ENCODE measurements at places on chromosomes 1 and 21.
A peak's percentile ranks its signal among the peaks of the same experiment; 100 is the strongest.

DNA sequence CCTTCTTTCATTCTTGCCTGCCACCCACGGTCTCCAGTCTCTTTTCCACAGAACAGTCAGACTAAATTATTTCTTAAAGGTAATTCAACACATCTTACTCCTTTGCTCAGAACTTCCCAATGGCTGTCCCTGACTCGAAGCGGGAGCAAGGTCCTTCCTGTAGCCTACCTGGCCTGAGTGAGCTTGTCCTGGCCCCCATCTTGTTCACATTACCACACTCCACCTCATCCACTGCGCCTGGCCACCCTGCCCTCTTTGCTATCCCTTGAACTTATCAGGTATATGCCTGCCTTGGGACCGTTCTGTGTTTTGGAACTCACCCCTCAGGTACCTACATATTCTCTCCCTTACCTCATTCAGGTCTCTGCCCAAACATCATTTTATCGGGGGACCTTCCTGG is 13.3 kb upstream of the GLIS1 start:
- no peak for DNase-seq

DNA sequence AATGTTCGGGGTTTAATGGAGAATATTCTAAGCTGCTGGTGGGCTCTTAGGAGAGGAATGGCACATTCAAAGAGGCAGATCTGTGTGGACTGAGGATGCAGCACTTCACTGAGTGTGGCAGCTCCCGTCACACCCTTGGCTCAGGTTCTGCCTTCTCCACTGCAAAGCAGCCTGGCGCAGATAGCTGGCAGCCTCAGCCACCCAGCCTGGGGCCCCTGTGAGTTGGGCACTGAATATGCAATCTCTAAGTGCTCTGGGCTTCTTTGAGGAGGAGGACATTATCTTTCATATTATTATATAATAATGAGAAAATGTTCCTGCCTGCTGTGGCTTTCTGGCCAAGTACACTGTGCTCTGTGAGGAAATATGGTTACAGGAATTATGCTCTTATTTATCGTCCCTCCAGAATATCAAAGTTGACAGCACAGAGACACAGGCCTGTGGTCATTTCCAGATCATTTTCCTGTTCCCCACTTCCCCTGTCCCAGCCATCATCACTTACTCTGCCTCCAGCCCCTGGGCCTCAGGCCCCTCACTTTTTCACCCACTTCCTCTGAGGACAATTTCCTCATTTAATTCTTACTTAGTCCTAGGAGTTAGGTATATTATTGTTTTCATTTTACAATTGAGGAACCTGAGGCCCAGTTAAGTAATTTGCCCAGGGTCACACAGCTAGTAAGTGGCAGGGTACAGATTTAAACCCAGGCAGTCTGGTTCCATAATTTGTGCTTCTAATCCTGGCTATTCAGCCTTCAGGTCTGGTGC is 53.6 kb downstream of the MAB21L3 start:
- no peak for DNase-seq

DNA sequence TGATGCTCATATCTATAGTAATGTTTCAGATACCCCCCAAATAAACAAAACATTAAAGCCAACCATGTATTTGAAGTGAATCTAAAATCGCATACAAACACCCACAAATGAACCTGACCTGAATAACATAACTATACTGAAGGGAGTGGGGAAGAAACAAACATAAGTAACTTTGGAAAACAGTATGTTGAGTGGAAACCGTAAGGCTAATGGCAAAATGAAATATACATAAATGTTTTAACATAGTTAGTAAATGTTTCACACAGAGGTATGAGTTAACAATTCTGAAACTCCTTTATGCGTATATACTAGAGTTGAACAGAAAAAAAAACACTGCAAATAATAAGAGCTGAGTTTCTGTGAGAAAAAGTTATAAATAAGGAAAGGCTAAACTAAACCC is 125.6 kb downstream of the ACBD6 start:
- no peak for DNase-seq

GRCh38 chr1:53066891-53067738 is 5.1 kb downstream of the PODN start:
- DNase-seq, result no peak

DNA sequence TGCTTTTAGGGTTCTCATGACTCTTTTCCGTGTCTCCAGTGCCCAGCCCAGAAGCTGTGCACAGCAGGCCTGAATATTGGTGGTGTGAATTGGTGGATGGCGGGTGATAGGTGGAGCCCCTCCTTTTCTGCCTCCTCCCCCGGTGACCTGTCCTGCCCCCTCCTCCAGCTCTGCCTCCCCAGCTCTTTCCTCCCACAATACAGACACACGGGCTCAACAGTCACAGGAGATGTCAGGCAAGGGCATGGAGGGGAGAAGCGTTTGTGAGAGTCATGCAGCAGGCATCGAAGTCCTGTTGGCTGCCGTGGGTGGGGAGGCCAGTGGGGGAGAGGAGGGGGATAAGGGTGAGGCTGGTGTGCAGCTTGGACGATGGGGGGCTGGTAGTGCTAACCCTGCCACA is 17.3 kb upstream of the TTC4 start:
- DNase-seq, result no peak

DNA sequence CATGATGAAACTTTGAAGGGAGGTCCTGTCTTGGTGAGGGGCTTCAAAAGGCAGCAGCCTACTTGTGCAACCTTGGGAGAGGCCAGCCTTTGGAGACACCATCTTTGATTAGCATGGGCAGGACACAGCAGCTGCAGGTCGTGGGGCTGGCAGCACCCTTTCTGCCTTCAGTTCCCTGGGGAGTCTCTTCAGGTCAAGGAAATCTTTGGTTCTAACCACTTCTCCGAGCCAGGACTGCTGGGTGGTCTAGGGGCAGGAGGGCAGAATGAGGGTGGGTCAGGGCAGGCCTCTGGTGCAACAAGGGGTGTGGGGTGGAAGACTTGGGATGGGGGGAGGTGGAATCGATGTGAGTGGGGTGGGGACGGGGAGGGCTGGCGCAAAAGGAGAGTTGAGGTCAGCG is 269.7 kb downstream of the FOXD2 start:
- no peak for DNase-seq

DNA sequence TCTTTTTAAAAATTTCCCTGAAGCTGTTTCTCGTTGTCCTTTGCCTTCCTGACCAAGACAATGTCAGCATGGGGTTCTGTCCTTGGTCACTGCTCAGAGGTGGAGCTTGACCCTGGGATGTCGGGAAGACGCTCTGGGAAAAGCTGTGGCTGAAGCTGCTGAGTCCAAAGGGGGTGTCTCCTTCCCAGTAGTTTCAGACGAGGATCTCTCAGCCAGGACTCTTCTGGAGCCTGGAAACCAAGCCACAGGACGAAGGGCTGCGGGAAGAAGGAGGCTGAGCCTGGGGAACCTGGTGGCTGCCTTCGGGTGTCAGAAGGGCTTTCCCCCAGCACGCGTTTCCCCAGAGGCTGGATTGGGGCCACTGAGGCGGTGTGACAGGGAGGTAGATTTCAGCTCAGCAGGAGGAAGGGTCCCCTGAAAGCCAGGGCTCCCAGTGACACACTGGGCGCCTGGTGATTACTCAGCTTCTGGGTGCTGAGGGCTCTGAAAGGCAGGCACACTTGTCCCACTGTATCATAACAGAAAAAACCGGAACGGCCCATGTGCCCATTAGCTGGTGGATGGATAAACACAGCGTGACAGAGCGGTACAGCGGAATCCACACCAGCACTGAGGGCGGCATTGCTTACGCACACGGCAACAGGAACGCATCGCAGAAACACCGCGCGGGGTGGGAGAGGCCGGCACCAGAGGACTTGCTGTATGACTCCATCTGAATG is 5.0 kb upstream of the KRTAP12-1 start:
- no peak for DNase-seq

- DNase-seq, result no peak
Measured at GRCh38 chr21:41716751-41717150, 50.1 kb downstream of the RIPK4 start.

GRCh38 chr21:30695956-30696355 is 22.6 kb downstream of the KRTAP21-3 start:
- no peak for DNase-seq

GRCh38 chr1:156581661-156582387 is 2.3 kb downstream of the TTC24 start:
- DNase-seq, result no peak

- no peak for DNase-seq
Measured at GRCh38 chr1:32540605-32541004, 1.4 kb downstream of the ZBTB8A start.

DNA sequence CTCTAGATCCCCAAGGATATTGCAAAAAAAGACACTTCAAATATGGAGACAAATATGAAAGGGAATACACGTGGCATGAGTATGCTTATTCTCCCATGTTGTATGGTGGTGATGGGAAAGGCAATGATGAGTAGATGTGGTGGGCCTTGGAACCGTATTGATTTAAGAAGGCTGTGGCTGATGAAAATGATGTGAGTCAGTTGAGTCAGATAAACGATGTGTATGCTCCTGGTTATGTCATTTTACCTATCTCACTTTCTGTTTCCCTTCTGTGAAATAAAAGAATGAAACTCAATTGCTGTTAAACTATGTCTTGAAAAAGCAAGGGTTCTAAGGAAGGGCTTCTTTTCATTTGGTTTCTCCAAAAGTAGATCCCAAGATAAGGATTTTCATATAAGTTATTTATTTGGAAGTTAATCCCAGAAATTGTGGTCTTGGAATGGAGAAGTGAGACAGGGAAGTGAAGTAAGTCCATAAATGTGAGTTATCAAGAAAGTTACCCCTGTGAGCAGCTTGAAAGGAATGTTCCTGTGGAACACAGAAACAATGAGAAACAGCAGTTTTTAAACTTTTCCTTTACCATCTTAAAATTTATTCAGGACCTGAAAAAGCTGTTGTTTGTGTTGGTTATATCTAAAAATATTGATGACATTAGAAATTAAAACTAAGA is 292.0 kb downstream of the DUSP10 start:
- DNase-seq, result no peak

- no peak for DNase-seq
Measured at GRCh38 chr1:232988572-232989040, 38.2 kb downstream of the NTPCR start.

GRCh38 chr1:60367532-60367931 is 294.0 kb upstream of the C1orf87 start:
- no peak for DNase-seq

DNA sequence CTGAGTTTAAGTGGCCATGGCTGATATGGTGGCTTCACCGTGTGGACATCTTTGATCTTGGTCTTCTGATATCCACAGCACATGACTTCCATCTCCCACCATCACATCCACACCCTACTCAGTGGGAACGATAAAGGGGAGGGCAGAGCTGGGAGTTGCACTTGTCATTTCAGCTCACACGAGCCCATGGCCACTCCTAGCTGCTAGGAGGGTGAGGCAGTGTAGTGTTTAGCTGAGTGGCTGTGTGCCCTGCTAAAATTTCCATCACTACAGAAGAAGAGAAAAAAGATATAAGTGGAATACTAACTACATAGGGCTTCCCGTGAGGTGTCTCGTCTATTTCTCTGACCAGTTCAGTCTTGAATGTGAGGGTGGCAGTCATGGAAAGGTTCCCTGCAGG is 123.3 kb upstream of the EDN2 start:
- no peak for DNase-seq

GRCh38 chr21:46597031-46597430 is 7.9 kb downstream of the S100B start:
- no peak for DNase-seq

- no peak for DNase-seq
Measured at GRCh38 chr1:235863699-235864093, 3.0 kb downstream of the LYST start.

- no peak for DNase-seq
Measured at GRCh38 chr21:33300701-33301631, 23.8 kb upstream of the IFNAR1 start.

- DNase-seq, result no peak
Measured at GRCh38 chr21:43734928-43735229, 15.9 kb downstream of the PDXK start.

DNA sequence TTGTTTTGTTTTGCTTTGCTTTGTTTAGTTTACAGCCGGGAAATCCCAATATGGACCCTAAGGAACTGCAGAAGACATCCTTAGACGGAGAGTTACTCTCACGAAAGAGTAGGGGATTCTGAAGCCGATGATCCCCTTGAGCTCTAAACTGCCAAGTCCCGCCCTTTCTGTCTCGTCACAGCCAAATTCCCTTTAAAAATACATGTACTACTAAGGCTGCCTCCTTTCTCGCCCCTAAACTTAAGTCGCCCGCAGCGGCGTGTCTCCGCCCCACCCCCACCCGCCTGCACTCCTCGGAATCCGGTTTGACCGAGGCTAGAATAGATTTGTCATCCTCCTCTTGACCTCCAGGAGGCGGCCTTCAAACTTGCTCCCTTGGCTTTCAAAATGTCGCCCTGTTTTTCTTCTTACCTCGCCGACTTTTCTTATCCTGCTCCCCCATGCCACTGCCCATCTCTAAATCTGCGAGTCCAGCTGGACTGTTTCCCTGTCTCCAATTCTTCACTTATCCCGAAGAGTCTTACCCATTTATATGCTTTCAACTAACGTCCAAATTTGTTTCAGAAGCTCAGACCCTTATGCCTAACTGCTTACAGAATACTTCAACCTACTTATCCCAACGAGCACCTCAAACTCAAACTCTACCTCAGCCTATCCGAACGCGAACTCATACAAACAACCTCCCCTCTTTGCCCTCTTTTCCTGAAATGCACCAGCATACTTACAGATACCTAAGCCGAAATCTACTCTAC is 10.9 kb upstream of the BOLA1 start:
- peak; percentile 80 for DNase-seq

DNA sequence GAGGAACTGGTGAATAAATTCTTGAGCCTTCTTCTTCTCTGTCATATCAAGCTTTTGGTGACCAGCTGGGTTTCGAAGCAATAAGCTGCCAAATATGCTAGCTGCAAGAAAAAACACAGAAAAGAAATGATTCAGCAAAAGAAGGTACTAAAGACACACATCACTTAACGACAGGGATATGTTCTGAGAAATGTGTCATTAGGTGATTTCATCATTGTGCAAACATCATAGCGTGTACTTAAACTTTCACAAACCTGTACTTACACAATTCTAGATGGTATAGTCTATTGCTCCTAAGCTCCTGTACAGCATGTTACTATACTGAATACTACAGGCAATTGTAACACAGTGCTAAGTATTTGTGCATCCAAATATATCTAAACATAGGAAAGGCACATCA is 2.9 kb upstream of the MTF1 start:
- no peak for DNase-seq
